ENCODE measurements at places on chromosomes 6 and 20. TPM values are rescaled to one million over a fixed set of nuclear protein-coding genes. Genes with fewer than 3 reads are reported as not detected.

The SNAI1 gene
- 1.3 TPM for total RNA-seq

The MATN4 gene
- 0.64 TPM for total RNA-seq

The PSMB9 gene
- 265 TPM for total RNA-seq

The NDRG3 gene
- 26.0 TPM for total RNA-seq

The ZNF335 gene
- total RNA-seq: 36.1 TPM

The BACH2 gene
- 89.7 TPM for total RNA-seq

The ZBP1 gene
- 0.32 TPM for total RNA-seq

The XPO5 gene
- 119 TPM for total RNA-seq

The GSTA2 gene
- total RNA-seq: not detected

The TXLNB gene
- 0.05 TPM for total RNA-seq

The RAD21L1 gene
- total RNA-seq: not detected

The PAK5 gene
- not detected for total RNA-seq

- DNase-seq: no peak
These were observed 958 bp upstream of the ATP5F1E start for GRCh38 chr20:59033093-59033492.

DNA sequence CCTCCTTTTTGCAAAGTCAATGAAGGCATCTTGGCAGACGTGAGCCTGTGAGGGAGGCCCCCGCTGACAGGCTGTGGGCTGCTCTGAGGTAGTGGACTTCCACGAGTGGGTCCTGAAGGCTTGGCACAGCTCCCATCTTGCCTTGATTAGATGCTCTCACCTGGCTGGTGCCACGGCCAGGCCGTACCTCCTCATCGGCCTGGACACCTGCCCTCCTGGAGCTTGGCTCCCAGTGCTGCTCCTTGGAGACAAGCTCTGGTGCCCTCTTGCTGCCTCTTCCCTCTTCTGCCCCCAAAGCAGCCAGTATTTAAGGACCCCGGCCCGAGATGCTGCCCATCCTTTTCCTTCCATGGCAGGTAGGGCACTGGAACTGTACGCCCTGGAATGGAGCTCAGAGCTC is 93.5 kb downstream of the ERMARD start:
- DNase-seq: no peak

DNA sequence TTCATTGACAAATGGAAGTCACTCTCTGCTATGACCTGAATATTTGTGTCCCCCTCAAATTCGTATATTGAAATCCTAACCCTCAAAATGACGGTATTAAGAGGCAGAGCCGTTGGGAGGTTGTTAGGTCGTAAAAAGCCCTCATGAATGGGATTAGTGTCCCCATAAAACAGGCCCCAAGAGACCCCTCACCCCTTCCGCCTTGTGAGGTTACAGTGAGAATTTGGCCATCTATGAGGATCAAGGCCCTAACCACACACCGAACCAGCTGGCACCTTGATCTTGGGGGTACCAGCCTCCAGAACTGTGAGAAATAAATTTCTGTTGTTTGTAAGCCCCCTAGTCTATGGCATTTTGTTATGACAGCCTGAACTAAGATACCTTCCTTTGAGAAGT is 52.5 kb upstream of the SLC22A16 start:
- no peak for DNase-seq

GRCh38 chr6:38187811-38188590 is 368.5 kb downstream of the ZFAND3 start:
- DNase-seq: no peak

DNA sequence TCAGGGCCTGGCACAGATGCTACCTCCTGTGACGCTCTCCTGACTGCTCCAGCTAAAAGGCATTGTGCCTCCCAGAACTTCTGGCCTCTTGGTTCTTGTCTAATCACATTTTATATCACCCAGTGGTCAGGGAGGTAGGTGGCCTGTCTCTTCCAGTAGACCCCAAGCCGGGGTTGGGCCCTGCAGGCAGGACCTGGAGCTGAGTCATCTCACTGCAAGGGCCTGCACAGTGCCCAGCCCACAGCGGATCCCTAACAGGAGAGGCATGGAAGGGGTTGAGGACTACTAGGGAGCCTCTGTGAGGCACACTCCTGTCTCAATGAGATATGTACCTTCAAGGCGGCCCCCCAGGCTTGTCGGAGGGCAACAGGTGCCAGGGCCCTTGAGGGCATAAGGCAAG is 6.4 kb downstream of the LEMD2 start:
- DNase-seq: no peak

DNA sequence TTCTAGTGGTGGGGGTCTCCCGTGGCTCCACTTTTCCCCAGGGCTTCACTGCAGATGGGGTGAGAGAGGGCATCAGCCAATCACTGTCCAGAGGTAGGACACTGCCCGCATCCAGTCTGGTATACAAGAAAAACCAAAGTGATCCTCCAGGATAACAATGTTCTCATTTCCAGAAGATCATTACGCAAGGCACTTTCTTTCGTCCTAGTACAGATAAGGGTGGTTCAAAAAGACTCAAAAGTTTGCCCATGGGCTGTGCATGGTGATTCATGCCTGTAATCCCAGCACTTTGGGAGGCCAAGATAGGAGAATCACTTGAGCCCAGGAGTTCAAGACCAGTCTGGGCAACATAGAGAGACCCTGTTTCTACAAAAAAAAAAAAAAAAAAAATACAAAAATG is 16.4 kb downstream of the GMDS start:
- DNase-seq: no peak

DNA sequence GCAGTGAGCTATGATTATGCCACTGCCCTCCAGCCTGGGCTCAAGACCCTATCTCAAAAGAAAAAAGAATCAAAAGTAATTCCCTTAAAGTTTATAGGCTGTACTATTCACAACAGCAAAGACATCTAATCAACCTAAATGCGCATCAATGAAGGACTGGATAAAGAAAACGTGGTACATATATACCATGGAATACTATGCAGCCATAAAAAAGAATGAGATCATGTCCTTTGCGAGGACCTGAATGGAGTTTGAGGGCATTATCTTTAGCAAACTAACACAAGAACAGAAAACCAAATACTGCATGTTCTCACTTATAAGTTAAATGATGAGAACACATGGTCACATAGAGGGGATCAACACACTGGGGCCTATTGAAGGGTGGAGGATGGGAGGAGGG is 16.7 kb downstream of the ZNFX1 start:
- DNase-seq: no peak

GRCh38 chr6:150761771-150762170 is 103.7 kb upstream of the MTHFD1L start:
- no peak for DNase-seq

- DNase-seq: no peak
These were observed 114.8 kb downstream of the DST start for GRCh38 chr6:56527934-56528333.

GRCh38 chr6:4615891-4616290 is 160.3 kb upstream of the CDYL start:
- no peak for DNase-seq

DNA sequence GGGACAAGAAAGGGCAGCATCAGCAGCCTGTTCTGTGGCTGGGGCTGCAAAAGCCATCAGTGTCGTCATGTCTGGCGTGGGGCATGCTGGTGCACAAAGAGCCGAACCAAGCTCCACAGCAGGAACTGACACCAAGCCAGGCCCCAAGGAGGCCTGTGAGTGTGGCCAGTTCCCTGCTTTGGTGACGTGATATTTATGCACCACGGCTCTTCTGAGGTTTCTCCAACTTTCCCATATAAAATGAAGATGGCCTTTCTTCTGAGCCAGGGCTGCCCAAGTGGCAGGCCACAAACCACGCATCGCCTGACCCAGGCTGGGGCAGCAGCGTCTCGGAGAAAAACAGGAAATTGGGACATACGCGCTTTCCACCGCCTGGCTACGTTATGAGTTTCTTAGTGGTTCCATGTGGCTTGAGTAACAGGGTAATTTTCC is 109.9 kb downstream of the RIN2 start:
- DNase-seq: no peak

GRCh38 chr6:32081168-32081990 is 27.8 kb downstream of the TNXB start:
- no peak for DNase-seq

GRCh38 chr6:159809149-159809548 is 9.1 kb downstream of the PNLDC1 start:
- no peak for DNase-seq

- DNase-seq: peak; percentile 42
These were observed 114.7 kb upstream of the ZNF217 start for GRCh38 chr20:53708129-53708968.

GRCh38 chr6:107308677-107309076 is 150.7 kb downstream of the PDSS2 start:
- no peak for DNase-seq

GRCh38 chr6:166906376-166907044 is 49.8 kb downstream of the RNASET2 start:
- DNase-seq: no peak

DNA sequence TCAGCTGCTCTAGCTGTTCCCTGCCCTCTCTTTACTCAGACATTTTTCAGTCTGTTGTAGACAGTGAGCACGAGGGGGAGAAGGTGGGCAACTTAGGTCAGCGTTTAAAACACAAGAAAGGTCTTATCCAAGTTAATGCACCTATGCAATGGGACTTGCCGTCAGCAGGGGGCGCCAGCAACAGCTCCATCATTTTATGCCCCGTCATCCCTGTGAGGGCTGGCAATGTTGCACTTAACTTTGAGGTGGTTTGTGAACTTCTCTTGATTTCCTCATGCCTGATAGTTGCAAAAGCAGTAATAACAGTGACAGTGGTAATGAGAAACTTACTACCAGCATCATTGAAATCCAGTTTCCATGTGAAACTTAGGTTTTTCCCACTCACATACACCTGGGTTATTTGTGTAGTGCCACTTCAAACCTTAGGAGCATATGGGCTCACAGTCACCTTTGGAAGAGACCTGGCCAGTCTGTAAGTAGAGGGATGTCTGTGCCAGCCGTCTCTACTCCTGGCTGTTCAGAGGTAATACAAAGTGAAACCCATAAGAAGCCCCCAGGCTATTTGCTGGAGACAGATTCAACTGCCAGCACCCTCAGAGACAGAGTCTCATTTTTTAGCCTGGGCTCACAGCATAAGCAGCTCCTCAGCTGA is 44.9 kb upstream of the ID1 start:
- DNase-seq: peak; percentile 54

- no peak for DNase-seq
These were observed 595 bp downstream of the FKBPL start for GRCh38 chr6:32129297-32130088.

GRCh38 chr6:19587238-19587942 is 249.8 kb upstream of the ID4 start:
- DNase-seq: no peak

DNA sequence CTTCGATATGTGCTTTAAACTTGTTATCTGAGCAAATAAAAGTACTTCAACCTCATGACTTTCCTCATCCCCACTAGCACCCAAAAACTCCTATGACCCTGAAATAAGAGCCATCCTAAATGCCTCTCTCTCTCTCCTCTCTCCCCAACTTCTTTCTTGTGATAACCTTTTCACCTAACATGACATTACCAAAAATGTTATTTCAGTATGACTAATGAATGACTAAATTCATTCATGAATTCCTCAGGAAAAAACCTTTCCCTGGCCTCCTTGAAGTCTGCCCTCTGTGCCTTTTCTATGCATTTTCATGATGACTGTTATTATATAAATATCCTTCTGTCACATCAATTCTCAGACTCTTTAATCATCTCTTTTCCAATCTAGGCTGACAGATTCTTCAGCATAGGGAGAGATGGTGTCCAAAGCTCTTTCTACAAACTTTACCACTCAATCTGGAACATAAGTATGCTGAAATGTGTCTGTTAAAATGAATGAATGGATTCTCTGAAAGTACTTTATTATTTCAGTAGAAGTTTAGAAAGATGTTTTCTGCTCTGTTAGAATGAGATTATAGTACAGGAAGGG is 114.3 kb upstream of the GGTLC1 start:
- no peak for DNase-seq

GRCh38 chr20:21083825-21084325 is 22.3 kb downstream of the LINC00237 start:
- DNase-seq: no peak

DNA sequence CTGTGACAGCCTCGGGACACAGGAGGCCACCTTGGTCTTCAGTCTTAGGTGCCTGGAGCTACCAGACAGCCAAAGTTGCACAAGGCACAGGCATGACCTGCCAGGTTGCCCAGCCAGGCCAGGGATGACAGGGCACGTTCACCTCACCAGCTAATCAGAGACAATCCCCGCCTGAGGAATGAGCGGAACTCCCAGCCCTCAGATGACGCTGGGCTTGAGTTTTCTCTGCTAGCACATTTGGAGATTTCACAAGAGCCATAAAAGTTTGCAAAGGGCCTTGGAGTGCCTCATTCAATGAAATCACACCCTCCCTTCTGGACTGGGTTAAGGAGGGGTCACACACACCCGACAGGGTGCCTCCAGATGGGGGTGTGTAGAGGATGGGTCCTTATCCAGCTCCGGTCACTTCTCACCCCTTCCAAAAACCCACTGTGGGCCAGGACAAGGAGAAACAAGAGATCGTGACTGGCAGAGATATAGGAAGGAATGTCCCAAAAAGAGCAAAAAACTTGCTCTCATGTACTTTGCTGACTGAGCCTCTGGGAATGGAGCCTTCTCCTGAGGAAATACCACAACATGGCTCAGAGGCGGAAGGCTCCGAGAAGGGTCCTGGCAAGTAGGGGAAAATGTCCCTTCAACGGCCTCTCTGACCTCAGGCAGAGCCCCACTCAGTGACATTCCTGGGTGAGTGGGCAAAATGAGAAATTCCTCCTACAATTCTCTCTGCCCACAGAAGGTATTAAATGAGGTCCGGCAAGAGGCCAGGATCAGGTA is 121.6 kb downstream of the ISM1 start:
- DNase-seq: no peak

GRCh38 chr6:134240665-134241431 is 77.1 kb downstream of the SGK1 start:
- peak; percentile 53 for DNase-seq

DNA sequence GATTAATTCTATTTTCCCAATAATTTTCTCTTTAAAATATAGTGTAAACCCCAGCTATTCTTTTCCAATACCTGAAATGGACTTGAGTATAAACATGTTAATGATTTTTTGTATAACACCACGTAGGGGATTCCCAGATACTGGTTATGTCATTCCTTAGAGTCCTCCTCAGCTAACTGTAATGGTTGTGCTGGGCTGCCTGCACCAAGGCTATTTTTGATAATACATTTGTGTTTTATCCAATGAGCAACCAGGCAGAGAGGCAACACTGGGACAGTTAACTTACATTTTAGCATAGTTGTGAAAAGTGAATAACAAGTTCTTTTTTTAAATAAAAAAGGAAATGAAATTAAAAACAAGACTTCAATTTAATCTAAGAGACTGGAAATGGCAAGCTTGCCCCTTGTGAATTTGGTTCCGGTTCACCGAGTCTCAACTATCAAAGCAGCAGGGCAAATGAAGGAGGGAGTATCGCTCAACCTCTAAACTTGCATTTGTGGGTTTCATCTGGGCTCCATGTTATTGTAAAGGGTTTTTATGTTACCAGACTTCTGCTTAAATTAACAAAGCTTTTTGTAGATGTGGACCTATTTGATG is 18.8 kb upstream of the BACH2 start:
- no peak for DNase-seq

All from activated T-helper 2 cell treated with anti-CD3 and anti-CD28 coated beads, Interferon-gamma antibody, Interleukin-2, Interleukin-4, amounts not matched to agents 10 μg/mL and 5 μg/mL and 100 μg/mL, durations not matched to agents 14 hours and 24 hours and 36 hours (primary cell).